ENCODE measurements at places on chromosomes 5 and 9. TPM values are rescaled to one million over a fixed set of nuclear protein-coding genes. Genes with fewer than 3 reads are reported as not detected.

ITK gene
- not detected for total RNA-seq

EPB41L4A gene
- total RNA-seq: 0.51 TPM

ZNF618 gene
- total RNA-seq: 5.4 TPM

PCDHB10 gene
- 0.77 TPM for total RNA-seq

DMRT3 gene
- total RNA-seq: not detected

FBP2 gene
- not detected for total RNA-seq

Data from fibroblast of lung (primary cell).